ENCODE measurements at places on chromosomes 11 and 22.

- no peak for DNase-seq
Observed at GRCh38 chr11:79261684-79262083, 179.1 kb downstream of the TENM4 start.

- DNase-seq = no peak
Observed at GRCh38 chr22:27329966-27330645, 471.4 kb downstream of the MN1 start.

- no peak for DNase-seq
Observed at GRCh38 chr11:124762105-124762623, at the start of gene ESAM. Gene ESAM (minus strand): TSS chr11:124762290. CDS start chr11:124762154, 136 bp downstream.

- no peak for DNase-seq
Observed at GRCh38 chr11:2095198-2095520, 44.0 kb downstream of the IGF2 start.

GRCh38 chr11:68353118-68353517, 40.7 kb downstream of the LRP5 start:
- DNase-seq = no peak

Data from retina (tissue), 1 donor.